MV-4-11 (cell line): ENCODE measurements at places on chromosomes 3 and 15.

- DNase-seq, result no peak
Observed at GRCh38 chr3:105513886-105514285, 147.2 kb downstream of the ALCAM start.

GRCh38 chr3:21055015-21055414 is 696.0 kb downstream of the ZNF385D start:
- DNase-seq, result no peak

DNA sequence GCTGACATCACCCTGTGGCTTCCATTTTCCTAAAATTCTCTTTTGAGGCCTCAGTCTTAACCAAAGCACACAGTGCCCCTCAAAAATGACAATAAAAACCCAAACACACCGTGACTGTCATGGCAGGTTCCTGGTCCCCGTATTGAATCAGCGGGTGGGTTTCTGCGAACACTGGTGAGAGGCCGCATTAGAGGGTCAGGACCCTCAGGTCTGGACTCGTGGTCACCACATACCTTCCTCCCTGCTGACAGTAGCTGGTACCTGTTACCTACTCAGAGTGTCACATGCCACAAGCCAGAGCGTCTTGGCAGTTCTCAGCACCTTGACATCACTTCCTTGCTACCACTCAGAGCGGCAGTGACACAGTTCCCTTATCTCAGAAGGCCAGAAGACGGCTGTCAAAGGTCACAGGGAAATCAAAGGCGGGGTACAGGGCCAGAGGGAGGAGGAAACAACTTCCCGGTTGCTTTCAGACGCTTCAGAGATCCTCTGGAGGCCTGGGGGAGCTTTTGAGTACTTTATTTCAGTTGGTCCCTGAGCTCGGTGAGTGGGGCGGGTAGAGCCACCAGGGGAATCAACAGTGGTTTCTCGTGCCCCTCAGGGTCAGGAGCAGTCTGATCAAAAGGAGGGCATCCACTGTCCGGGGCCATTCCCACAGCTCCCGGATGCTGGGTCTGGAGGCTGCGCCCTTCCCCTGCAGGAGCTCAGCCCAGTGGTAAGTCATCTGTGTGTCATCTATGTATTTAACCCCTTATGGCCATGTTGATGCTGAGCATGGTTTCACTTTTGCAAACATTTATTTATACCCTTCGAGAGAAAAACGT is at the start of the genes CCR5AS and CCRL2:
Gene CCR5AS (minus strand): TSS at position 279 of the 824 bp plus-strand sequence.
Gene CCRL2 (plus strand): TSS at position 472 of the 824 bp plus-strand sequence. CDS start 821 bp downstream, outside the sequence.
- DNase-seq, result peak; percentile 70

DNA sequence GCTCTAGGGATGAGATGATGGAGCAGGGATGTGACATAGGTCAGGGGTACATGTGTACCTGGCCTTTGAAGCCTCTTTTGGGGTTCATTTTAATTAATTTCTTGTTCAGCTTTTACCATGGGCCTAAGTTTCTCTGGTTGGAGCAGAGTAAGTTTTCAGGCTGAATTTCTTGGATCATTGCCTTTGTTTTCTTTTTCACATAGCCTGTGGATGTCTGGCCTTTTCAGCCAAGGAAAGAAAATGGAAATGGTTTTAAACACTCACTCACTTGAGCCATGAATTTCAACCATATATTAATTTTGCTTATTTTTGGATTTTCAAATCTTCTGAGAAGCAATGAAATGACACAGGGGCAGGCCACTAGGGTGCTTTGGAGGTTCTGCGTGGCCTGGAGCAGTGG is 30.2 kb downstream of the CACNA1D start:
- no peak for DNase-seq

- no peak for DNase-seq
Observed at GRCh38 chr3:99548674-99549073, 89.7 kb upstream of the COL8A1 start.

GRCh38 chr15:39820050-39820602 is 37.5 kb upstream of the FSIP1 start:
- DNase-seq, result no peak

DNA sequence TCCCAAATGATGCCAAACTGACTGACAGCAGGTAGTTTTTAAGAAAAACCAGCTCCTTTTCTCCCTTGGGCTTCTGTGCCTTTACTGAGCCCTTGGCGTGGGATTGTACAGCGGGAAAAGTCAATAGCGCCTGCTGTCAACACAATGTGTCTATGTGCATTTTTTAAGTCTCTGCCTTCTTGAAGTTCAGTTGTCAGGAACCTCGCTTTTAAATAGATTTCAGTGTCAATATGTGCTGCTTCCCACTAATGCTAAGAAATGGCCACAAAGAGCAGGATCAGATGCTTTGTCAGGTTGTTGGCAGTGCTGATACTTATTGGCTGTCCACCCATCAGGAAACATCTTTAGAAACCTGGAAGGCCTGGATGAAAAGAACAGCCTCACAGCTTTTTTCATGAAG is 424.4 kb downstream of the C3orf38 start:
- DNase-seq, result no peak

DNA sequence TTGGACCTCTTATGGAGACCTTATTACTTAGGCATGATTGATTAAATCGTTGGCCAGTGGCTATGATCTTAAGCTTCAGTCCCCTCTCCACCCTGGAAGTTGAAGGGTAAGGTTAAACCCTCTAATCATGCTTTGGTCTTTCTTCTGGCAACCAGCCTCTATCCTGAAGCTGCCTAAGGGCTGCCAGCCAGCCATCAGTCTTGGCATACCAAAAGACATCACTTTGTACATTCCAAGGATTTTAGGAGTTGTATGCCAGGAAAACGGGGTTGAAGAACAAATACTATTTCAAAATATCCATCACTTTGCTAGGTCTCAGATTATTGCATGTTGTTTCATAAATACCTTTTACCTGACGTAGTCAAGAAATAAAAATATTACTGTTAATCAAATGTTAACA is 28.9 kb downstream of the UBE2E2 start:
- no peak for DNase-seq

- DNase-seq, result peak; percentile 67
Observed at GRCh38 chr3:71102111-71102983, 481.2 kb downstream of the FOXP1 start.

GRCh38 chr3:21645121-21645897 is 105.7 kb downstream of the ZNF385D start:
- no peak for DNase-seq

GRCh38 chr3:123791417-123791816 is 92.7 kb downstream of the MYLK start:
- DNase-seq, result no peak

DNA sequence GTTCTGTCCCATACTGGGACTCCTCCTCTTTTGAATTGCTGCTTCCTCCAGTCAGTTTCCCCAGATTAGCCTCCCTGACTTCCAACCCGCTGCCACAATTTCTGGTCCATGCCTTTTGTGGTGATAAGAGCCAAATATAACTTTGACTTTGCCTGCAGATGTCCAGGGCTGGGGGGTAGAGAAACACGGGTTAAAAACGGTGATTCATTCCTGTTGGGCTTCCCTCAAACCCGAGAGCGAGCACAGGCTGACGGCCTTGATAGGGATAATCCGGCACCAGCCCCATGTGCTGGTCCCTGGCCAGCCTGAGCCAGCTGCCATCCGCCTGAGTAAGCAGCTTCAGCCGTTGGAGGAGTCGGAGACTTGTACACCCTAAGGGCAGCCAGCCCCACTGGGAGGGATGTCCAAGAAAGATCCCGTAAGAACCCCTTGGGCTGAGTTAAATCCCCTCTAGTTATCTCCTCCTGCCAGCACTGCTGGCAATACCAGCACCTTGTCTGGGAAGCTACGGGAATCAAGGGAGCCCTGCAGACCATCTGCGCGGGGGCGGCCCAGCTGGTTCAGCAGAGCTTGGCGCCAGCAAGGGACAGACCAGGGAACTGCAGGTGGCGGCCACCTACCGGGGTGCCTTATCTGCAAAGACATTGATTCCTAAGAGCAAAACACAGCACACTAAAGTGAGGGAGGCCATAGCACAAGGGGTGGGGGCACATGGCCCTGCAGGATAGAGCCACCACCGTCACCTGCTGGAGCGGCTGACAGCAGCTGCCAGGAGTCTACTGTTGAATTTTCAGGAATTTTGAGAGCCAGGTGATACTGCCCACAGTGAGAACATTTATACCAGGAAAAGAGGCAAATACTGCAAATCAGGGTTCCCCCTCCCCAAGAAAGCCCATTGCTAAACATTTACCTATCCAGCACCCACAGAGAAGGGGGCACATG is 18.1 kb downstream of the CSPG4 start:
- peak; percentile 96 for DNase-seq

DNA sequence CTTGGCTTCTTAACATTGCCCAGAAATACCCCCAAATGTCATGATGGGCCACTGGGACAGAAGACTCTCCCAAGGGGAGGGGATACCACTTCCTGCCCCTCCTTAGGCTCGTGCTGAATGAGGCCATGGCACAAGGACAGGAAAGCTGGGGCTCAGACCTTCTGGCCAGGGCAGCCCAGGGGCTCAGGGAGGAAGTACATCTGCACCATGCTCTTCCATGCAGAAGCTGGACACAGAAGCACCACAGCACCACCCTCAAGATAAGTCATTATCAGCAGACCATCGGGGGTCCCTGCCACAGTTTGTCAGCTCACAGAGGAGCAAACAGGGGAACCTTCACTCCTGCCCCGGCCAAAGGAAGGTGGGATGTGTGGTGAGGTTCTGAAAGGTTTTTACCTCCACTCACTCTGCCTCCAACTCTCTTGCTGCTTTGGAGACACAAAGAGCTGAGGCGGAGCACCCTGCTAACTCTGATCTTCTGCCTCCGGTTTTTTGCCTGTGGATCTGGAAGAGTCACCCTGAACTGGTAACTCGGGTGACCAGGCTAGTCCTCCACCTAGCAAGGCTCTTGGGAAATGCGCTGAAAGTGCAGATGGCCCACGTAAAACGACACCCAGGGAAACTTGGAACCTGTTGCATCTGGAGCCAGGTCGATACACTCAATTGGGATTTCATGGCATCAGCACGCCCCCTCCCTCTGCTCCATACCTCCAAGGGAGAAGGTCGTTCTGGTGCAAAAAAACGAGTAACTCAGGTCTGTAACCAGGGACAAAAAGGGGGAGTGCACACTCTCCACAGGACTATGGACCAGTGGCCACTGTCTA is 8.3 kb downstream of the BMF start:
- DNase-seq, result peak; percentile 18

DNA sequence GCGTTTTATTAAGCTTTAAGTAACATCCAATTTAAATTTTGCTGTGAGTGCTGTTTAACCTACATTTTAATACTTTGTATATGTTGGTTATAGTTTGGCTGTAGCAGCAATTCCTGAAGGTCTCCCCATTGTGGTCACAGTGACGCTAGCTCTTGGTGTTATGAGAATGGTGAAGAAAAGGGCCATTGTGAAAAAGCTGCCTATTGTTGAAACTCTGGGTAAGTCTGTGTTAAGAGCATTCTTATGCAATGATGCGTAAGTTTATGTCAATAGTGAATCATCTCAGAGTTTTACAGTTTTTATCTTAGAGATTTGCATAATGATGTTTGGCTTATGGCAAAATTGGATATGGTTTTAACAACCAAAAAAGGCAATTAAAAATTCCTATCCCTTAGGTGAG is 62.7 kb downstream of the ASTE1 start:
- DNase-seq, result peak; percentile 59

- no peak for DNase-seq
Observed at GRCh38 chr3:11499144-11499543, 144.6 kb downstream of the VGLL4 start.

DNA sequence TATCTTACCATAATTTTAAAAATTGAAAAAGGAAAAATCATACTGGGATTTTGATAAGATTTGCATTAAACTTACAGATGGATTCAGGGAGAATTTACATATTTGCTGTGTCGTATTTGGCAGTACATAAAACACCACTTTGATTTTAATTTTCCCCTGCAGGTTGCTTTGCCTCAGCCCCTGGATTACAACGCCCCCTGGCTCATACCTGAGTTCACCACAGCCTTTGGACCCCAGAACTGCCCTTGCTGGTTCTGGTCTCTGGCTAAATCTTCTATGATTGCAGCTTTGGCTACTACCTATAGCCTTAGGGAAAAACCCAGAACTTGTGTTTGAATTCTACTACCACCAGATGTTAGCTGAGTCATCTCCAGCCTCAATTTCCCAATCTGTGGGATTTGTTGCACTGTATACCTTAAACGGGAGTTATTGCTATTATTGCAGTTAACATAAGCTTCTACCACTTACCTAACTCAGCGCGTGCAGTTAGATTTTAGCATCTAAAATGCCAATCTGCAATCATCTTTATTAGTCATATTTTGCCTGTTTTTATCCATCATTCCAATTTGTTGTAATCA is 315.7 kb upstream of the GADL1 start:
- DNase-seq, result no peak

GRCh38 chr3:113630956-113631542 is 65.4 kb downstream of the USF3 start:
- peak; percentile 86 for DNase-seq

DNA sequence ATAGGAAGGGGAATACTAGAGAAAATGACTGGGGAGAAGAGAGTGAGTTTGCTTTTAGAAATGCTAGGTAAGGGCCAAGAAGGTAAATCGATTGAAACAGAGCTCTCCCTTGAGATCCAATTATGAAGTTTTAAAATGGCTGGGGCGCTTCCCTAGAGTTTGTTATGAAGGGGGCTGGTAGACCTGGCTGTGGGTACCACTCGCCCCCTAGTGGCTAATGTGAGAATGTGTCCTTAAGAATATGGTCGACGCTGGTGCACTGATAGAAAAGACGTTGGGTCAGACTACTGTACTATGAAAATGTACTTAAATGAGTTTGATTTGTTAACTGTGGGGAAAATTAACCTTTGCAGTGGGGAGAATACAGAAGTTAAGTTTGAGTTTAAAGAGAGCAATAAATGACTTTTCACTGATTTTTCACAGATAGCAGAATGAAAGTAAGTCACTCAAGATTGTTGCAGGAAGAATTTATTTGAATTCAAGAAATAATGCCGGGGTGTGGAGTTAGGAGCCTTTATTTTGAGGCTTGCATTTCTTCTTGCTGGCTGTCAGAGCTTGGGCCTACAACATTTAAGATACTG is 9.2 kb downstream of the TMPRSS7 start:
- peak; percentile 38 for DNase-seq
